ENCODE measurements at places on chromosomes 6 and 20.

GRCh38 chr20:57396984-57397692 is 5.9 kb downstream of the RBM38 start:
- no peak for DNase-seq

- DNase-seq = no peak
These were observed 32.1 kb upstream of the PNRC1 start for GRCh38 chr6:89048288-89048923.

DNA sequence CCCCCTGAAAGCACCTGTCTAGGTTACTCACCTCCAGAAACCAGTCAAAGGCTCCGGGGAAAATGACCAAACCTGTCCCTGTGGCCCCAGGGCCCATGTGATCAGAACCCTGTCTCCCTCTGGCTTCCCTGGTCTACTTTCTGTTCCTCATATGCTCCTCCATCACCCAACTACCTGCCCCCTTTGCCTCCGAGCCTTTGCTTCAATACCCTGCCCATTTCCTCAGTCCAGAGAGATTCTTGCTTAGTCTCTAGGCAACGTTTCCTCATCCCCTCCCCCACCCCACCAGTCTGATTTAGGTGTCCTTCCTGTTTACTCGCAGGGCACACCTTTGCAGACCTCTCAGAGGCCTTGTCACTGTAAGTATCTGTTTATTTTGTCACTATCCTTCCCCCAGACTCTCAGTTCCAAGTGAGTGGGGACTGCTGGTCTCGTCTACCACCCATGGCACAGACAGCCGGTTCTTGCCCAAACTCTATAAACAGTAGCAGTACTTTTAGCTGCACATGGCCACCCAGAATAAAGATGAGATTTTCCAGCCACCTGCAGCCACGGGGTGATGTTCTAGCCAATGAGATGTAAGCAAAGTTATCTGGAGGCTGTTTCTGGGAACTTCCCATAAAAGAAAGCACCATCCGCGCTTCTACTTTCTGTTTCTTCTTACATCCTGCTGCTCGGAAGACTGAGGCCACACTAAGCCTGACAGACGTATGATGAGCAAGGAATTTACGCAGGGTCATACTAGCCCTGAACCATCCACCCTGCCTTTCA is 13.3 kb downstream of the ELOVL5 start:
- DNase-seq = no peak

DNA sequence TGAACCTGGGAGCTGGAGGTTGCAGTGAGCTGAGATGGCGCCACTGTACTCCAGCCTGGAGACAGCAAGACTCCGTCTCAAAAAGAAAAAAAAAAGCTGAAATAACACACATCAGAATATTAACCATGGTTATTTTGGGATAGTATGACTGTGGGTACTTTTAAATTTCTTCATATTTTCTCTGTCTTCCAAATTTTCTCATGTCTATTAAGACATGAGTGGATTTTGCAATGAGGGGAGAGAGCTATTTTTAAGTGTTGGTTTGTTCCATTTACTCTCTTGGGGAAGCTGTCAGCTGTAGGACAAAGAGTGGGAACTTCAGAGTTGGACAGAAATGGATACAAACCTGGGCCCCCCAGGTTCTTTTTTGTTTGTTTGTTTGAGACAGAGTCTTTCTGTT is 10.3 kb downstream of the ADISSP start:
- no peak for DNase-seq

GRCh38 chr20:48259456-48259855 is 474.2 kb upstream of the SULF2 start:
- no peak for DNase-seq
